ENCODE measurements at places on chromosomes 7 and 10.

- DNase-seq: no peak
Observed at GRCh38 chr10:59242057-59242456, 65.6 kb downstream of the PHYHIPL start.

DNA sequence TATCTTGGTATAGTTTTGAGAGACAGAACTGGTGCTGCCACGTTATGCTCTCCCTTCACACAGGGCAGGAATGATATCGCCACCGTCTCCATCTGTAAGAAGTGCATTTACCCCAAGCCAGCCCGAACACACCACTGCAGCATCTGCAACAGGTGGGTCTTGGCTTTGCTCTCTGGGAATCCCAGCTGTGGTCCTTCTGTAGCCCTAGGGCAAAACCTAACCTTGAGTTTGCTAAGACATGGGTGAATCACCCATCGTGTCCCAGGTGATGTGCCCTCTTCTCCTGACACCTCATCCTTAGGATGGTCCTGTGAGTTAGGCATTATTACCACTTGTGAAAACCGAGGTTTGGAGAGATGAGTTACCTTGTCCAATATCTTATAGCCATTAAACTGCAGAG is 6.4 kb downstream of the ZDHHC16 start:
- DNase-seq: no peak

DNA sequence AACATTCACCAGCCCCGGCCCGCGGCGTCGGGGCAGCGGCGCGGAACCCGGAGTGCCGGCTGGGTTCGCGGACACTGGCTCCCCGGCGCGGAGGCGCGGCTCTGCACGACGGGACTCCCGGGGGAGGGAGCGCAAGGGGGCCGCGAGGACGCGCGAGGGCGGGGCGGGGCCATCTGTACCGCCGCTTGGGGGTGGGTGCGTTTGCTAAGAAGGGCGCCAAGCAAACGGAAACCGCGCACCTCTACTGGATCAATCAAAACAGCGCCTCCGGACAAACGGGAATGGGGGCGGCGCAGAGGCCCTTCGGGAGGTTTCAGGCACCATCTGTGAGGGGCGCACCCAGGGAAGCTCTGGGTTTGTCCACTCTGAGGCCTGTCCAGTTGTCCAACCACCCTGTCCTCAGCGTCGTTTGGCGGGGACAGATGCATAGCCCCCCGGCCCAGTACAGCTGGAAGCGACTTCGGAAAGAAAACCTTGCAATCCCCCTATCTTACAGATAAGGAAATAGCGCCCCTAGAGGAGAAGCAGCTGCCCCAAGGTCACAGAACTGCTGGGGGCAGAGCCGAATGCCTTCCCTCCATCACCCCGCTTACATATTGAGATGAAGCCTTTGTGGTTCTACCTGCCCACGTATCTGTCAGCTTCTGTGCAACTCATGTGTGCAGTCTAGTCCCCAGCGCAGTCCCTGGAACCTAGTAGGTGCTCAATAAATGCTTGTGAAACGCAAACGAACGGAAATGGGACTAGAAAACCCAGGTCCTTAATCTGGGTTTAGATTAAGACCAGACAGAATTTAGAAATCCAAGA is 10.7 kb upstream of the SLIT1 start:
- DNase-seq: no peak

DNA sequence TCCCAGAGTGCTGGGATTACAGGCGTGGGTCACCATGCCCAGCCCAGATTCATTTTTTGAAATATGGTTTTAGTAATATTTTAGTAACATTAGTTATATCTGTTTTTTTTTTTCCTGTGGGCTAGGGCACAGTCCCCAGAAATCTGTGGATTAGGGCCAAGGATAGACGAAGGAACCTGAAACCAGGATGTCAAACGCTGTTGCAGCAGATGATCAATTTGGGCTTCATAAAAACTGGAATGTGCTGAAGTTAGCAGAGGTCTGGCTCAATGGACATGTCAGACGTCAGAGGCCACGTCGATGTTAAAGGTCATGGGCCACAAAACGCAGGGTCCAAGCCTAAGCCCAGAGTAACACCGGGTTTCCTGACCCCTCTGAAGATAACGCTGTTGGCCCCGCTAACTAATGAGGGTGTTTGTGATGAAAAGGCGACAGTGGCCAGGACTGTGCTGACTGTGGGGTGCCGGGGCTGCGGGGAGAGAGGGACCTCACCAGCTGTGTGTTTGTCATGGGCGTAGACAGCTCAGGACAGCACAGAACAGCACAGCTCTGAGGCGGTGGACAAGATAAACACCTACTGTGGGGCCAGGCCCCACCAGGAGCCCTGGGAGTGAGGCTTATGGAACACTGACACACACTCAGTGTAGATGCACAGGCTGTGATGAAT is 23.8 kb upstream of the GTPBP4 start:
- DNase-seq: no peak

DNA sequence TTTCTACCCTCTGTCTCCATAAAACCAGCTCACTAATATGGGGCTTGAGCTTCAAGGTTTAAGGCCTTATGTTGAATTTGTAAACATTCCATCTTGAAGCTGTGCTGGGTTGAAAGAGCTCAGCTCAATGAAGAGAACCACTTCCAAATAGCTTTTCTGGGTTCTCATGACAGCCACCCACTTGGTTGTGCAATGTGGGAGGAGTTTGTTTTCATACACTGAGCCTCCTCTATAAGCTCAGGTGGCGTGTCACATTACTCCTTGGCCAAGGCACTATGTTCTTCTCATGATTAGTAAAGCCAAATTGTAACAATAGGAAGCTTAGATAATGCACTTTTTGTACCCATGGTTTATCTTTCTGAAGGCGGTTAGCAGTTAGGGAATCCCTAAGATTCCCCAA is 265.6 kb downstream of the PTEN start:
- DNase-seq: no peak

GRCh38 chr10:6197321-6197720 is 5.4 kb upstream of the PFKFB3 start:
- no peak for DNase-seq

DNA sequence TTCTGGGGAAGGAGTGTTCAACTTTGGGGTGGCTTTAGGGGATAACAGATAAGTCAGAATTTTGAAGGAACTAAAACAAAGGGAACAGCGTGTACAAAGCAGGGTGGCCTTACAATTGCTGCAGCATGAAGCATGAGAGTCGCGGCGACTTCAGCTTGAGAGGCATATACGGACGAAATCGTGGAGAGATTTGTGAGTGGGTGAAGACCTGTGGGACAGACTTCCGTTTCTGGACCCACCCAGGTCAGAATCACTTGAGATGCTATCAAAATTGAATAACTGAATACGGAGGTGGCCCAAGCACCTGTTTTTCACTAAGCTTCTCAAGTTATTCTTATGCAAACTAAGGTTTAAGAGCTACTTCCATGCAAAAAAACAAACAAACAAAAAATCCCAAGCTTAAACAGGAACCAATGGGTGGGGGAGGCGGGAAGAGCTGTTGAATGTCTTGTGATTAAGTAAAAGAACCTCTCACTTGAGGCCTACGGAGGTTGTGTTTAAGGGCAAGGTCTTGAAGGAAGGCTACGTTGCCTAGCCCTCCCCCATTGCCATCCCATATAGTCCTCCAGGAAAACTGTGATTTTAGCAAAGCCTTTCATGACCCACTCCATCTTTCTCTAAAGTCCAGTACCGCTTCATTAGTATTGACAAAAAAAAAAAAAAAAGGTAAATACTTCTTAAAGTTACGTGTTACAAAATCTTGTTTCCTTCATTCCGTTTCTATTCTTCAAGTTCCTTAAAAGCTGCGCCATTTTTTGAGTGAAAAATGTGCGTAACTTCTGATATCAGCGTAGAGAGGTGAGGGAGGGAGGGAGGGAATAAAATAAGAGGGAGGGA is 1.3 kb upstream of the TRIM24 start:
- DNase-seq: no peak

- no peak for DNase-seq
Observed at GRCh38 chr7:102286237-102287110, at the start of gene SH2B2. Gene SH2B2 (plus strand): TSS chr7:102286868. CDS start chr7:102300551, 13,683 bp downstream.

- no peak for DNase-seq
Observed at GRCh38 chr7:128045766-128046165, 14.5 kb upstream of the LRRC4 start.

DNA sequence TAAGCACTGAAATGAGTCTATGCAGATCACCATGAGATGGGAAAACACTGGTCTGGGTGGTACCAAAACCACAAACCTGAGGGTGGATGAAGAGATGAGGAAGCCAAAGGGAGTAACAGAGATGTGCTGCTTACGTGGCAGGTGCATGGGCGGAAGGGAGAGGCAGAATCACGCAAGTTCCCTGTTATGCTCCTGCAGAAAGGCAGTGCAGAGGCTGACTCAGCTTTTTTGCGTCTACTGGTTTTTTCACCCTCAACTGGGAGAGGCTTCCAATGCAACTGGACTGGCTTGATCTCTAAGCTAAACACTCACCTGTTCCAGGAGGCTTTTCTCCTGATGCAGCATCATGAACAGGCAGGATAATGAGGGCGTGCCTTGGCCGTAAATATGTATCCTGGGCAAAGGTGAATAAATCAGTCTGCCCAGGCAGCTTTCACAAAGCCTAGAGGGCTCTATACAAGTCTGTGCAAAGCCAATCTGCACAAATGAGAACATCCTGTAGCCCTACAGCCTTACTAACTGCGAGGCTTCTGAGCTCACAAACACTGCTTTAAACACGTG is 95.4 kb upstream of the AFAP1L2 start:
- no peak for DNase-seq

DNA sequence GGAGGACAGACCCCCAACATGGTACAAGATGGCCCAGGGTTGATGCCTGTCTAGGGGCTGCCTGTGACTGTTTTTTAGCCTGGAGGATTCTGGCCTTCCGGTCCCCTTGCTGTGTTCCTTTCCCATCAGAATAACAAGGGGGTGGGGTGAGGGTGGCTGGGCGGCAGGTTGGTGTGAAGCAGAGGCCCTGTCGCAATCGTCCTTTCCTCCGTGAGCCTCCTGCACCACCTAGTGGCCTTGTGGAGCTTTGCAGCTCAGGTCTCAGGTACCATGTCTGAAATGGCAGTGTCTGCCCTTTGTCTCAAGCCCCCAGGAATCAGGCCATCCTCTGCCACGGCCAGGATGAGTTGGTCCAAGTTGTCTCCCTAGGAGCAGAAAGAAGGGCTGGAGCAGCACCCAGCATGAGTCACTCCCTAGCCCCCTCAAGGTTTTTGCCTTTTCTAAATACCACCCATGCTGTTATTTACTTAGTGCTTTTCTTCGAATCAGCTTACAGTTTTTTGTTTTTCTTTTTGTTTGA is 24.2 kb downstream of the TACR2 start:
- DNase-seq: no peak

DNA sequence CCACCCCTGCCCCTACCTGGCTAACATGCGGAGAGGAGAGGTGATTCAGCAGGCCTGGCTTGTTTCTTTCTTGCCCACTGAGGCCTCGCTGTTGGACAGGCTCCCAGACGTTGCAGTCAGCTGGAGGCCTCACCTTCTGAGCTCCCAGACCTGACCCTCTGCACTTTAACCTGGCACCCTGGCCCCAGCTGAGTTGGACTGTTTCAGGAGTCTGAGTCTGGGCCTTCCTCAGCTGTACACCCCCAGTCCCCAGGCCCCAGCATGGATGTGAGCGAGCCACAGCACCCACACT is 35.0 kb downstream of the UNC5B start:
- DNase-seq: no peak

DNA sequence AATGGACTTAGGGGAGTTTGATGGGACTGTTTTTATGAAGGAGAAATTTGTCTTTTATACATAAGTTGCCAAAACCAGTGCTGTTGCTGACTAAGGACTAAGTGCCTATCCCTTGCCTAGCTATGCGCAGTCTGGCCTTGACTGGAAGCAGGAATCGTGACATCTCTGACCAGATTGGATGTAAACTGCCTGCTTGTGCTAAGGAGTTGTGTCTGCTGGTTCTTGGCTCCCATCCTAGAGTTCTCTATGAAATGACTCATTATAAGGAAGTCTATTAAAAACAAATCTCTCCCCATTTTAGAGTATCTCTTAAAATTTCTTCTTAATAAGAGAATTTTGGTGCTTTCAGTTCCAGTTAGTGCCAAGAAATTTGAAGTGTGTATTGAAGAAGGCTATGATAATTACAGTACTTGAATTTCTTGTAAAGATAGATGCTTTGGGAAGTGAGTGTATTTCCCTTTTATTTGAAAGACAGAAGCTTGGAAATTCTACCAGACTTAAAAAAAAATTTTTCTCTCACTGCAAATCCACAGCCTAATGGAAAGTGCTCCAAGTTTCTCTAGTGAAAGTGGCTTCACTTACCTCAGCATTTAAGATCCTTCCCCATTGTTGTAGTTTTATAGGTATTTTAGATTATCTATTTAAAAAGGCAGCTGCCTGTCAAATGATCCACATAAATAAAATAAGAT is 77.6 kb downstream of the BICC1 start:
- DNase-seq: no peak

GRCh38 chr10:102115775-102116174 is 4.4 kb downstream of the LDB1 start:
- no peak for DNase-seq

GRCh38 chr10:70503776-70504175 is 25.2 kb downstream of the PALD1 start:
- DNase-seq: no peak

DNA sequence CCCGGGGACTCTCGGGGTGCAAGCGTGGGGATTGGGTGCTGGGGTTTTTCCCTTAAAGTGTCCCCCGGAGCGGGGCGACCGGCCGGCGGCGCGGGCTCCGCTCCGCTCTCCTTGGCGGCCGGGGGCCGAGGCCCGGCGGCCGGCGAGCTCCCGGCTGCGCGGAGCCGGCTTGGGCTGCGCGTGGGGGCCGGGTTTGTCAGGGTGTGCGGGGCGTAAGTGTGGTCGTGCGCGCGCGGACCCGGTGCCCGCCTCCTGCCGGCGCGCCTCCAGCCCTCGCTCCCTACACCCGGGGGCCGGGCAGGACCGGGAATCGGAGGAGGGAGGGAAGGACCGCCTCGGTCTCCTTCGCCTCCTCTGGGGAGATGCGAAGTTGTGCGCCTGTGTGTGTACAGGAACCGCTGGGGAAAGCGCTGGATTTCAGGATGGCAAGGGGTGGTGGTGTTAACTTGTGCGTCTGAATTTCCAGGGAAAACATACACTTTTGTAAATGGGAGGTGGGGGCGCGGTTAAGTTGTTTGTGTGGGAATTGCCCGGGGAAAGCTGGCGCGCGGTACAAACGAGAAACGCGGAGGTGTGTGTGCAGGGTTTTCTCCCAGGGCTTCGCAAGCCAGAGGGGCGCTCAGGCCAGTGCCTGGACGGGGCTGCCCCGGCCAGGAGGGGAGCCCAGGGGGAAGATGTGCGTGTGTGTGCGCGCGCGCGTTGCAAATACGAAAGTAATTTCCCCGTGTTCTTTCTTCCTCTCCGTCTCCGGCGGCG is 737 bp downstream of the ZMIZ1 start:
- no peak for DNase-seq

- DNase-seq: no peak
Observed at GRCh38 chr10:79275431-79275851, 71.8 kb upstream of the PPIF start.

DNA sequence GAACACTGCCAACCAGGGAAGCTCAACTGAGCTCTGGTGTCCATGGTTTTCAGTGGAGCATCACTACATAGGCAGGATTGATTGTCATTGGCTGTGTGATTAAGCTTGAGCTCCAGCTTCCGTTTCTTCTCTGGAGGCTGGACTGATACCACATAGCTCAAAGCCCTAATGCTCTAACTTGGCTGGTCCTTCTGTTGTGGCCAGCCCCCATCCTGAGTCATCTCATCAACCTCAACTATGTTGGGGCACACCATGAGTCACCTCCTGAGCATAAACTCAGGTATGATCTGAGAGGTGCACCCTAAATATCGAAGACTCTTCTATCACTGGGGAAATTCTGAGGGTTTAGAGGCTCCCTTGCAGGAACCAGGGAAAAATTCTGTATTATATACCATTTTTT is 114.5 kb upstream of the INHBA start:
- DNase-seq: no peak

Measured in vagina (tissue), 2 donors.